HCT116 (cell line): ENCODE measurements at places on chromosomes 5 and 9.

GRCh38 chr5:180591311-180591887, at the start of gene SCGB3A1:
TSS of gene SCGB3A1 (minus strand) at chr5:180591499. CDS start at chr5:180591462, 37 bp downstream.
- DNase-seq: no peak

- DNase-seq: no peak
Measured at GRCh38 chr9:794386-794785, 47.1 kb upstream of the DMRT1 start.

DNA sequence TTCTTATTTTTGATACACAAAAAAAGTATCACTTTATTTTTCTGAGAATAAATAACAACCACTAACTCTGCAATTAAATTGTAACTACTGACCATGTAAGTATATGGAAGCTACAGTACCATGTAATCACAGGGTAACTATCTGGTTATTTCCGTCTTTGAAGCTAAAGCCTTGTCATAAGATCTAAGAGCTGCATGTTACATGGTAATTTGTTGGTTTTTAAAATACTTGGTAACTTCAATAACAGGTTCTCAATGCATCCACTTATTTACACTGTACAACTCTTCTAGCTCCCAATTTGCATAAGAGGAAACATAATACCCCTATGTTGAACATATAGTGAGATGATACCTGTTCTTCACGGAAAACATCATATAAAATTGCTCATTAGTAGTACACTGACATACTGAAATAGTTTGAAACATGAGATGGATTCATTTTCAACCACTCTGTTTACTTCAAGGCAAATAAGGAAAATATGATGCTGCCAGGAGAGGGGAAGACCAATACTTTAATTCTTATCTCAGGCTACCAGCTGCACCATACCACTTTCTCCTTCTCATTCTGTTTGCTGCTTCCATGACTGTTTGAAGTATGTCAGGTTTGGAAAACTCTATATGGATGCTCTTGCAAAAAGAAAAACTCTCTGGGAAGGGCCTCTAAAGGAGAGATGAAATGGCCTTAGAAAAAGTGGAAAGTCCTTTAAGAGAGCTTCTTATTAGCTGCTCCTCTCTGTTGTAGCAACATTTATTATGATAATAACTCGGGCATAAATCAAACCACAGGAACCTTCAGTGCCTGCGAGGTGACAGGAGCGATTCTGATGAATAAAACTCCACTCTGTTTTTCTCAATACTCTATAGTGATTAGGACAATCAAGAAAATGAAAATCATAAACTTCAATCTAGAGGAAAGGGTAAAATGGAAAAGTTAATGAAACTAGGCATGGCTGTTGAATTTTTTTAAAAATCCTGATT, 150.2 kb downstream of the KIAA0825 start:
- DNase-seq: no peak

DNA sequence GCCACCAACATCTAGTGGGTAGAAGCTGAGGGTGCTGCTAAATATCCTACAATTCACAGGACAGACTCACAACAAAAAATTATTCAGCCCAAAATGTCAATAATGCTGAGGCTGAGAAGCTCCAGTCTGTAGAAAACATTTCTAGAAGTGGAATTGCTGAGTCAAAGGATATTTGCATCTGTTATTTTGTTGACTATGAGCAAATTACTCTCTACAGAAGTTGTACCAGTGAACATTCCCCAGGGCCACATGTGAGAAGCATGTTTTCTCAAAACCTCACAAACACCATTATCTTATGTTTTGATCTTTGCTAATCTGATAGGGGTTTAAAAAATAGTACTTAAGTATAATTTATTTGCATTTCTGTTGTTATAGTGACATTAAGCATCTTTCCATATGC, 15.4 kb downstream of the ITK start:
- no peak for DNase-seq

DNA sequence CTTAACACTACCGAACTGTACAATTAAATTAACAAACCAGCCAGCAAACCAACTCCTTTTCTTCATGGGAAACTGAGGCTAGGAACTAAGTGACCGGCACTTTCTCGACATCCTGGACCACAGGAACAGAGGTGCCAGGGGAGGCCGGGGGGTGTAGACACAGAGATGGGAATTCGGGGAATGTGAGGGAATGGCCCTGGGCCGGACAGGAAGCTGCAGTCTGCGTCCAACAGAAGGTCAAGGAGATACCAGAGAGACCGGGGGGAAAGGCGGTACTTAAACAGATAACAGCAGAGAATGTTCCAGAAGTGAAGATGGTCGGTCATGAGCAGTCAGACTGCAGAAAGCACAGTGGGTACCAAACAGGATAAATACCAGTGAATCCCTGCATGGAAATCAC, 40.3 kb downstream of the DBH start:
- no peak for DNase-seq

GRCh38 chr5:112862085-112862484, 998 bp downstream of the SRP19 start:
- no peak for DNase-seq

DNA sequence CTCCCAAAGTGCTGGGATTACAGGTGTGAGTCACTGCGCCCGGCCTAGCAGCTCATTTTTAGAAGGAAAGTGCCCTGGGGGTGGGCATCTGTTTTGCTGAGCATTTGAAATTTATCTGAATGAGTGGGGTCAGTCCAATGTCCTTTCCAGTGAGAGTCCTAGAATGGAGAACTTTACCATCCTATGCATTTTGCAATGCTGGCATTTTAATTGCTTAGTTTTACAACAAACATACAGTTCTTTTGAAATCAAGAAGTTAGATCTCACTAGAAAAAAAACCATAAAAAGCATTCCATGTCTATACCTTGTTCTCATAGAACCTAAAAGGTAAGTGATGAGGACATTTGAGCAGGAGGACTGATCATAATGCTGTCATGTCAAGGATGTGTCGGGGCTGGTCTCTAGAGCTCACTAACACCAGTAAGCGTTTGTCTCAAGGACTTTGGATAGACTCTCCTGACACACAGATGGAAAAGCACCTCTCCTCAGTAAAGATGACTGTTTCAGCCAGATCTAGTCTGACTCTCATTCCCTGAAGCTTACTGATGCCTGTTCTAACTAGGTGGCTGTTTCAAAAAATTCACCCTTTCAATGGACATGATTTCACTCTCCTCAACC, 83.9 kb downstream of the DCP2 start:
- no peak for DNase-seq

DNA sequence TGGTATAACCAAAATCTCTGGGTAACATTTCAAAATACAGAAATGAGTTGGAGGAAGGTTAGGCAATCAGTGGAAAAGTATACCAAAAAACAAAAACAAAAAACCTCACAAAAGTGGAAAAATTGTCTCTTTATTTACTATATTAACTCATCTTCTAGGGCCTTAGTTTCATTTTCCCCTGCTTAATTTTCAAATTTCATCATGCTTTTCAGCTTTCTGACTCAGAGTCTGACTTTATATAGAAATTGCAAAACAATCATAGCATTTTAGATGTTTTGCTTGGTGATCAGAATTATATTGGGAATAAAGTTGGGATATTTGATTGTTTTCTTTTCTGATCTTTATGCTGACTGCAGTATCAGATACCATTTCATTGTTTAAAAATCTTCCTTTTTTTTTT, 257.0 kb upstream of the PRR16 start:
- no peak for DNase-seq

- no peak for DNase-seq
Measured at GRCh38 chr5:120852222-120852860, 388.2 kb downstream of the PRR16 start.

GRCh38 chr5:109281136-109281690, 128.6 kb downstream of the PJA2 start:
- DNase-seq: no peak

DNA sequence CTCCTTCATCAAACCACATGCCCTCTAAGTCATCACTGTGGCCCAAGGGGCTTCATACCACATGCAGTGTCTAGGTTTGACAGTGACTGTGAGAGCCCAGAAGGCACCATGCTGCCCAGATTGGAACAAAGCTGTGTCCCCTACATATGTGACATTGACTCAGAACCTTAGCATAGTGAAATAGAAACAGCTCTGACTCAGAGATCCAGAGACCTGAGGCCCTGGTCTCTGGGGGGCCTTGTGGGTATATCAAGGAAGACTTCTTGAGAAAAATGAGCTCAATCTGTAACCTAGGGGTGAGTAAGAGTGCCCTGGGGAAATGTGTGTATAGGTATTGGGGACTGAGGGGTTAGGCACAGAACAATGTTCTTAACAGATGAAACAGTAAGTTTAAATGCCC, 7.1 kb upstream of the ENTREP1 start:
- no peak for DNase-seq

- DNase-seq: no peak
Measured at GRCh38 chr9:86257391-86257790, 2.1 kb downstream of the C9orf153 start.

DNA sequence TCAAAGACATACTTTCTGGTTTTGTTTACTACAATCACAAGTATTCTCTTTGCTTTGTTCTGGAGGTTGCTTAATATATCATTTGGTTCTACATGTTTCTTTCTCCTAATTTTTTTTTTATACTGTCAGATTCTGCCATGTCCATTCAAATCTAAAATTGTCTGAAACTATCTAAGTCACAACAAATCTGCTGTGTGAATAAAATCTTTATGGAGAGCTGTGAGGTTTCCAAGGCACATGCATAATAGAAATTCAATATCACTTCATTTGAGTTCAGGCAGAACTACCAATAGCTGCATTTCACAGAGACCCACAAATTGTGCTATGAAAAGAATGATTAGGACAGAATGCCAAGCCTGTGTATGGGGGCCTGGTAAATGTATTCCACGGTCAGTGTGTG, 346.9 kb upstream of the ARRDC3 start:
- no peak for DNase-seq

DNA sequence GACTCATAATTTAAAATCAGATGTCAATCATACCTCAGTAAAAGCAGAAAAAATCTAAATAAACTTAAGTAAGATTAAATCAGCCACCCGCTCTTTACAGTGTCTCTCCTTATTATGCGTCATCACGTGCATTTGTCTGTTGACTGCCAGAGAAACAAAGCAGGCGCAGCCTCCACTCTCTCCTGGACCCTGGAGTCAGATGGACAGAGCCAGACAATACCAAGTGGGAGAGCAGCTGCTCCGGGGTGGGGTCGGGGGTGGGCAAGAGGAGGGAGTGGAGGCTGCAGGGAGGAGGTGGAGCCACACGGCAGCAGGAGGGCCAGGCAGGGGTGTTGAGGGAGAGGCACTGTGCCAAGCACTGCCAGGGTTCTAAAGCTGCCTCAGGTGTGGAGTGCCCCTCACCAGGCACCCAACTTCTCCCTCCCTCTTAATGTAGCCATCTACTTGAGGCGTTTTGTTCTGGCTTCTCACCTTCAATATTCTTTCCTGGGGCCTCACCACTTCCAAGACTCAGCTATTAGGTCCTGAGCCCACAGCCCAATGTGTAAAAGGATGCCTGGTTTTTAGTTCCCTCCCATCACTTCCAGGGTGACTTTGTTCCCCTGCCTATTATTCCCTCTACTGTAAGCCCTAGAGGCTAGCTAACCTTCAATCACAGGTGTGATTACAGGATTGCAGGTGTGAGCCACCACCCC, 96.3 kb downstream of the GLDC start:
- no peak for DNase-seq

- DNase-seq: no peak
Measured at GRCh38 chr5:131186561-131187256, 16.0 kb downstream of the LYRM7 start.

DNA sequence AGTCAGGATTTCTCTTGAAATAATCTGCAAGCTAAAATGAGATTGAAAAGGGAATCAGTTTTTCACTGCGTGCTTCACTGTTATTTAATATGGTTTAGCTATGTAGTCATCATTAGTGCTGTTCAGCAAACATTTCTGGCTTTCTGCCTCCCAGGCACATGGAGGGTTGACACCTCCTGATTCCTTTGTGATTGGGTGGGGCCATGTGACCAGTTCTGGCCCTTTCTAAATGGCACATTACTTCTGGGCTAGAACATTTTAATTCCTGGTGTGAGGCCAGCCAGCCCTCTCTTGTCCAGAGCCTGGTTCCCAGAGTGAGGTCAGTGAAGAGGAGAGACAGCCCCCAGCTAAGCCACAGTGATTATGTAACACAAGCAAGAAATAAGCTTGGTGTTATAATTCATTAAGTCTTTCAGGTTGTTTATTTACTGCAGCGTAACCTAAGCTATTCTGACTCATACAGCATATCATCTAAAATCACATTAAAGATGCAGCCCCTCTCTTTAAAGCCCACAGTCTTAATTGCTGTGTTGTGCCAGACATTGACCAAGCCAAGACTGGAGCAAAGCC, 17.4 kb upstream of the ARSI start:
- no peak for DNase-seq

GRCh38 chr9:589723-590122, 251.8 kb upstream of the DMRT1 start:
- no peak for DNase-seq

GRCh38 chr5:37804401-37804800, 35.4 kb downstream of the GDNF start:
- DNase-seq: no peak

- DNase-seq: no peak
Measured at GRCh38 chr9:123345567-123345955, 10.4 kb upstream of the CRB2 start.

GRCh38 chr5:81756016-81756415, 5.1 kb upstream of the SSBP2 start:
- no peak for DNase-seq

GRCh38 chr5:176817841-176818377, 7.5 kb downstream of the UNC5A start:
- DNase-seq: no peak

DNA sequence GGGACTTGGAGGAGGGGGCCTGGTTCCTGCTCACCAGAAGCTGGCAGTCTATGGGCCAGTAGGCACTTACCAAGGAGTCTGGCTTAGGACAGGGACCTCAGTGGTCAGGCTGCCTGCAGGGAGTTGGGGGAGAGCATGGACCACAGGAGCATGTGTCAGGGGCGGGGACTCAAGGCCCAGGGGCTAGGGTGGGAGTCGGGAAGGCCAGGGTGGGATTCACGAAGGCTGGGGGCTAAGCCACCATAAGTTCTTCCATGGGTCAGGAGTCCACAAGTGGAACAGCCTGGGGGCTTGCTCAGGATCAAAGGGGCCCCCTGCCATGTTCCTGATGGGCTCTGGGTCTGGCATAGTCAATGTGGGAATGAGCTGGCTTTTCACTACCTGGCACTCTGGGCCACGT, 11.5 kb upstream of the SLC25A48 start:
- DNase-seq: no peak

GRCh38 chr5:61744690-61745619, 412.9 kb downstream of the ZSWIM6 start:
- DNase-seq: peak; percentile 2

DNA sequence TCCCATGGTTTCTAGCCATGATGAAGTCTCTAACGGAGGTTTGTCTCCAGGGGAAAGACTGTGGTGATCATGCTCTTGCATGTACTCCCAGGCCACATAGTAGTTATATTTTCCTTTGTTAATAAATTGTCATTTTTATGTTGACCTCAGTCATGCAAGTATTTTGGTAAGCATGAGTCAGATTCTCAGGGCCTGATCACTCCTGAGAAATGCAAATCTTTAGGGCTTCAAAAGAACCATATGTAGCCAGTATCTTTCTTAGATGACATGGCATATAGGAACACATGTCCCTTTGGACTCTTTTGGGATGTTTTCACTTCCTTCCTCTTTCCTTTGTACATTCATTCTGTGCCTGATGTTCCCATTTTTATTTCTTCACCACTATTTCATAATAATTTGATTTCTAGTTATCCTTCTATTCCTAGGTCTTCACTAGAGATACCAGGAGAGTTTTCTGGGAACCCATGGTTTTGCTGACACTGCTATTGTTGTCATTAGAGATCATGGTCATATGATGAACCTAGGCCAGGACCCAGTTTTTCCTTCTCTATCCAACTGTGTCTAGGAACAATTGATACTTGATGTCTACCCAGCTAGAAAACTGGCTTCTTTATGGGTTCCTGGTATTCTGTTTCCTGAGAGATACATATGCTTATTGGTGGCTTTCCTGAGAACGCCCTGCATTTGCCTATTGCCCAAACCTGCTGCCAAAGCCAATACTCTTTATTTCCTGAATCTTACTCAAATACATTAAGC, 248.1 kb upstream of the NREP start:
- no peak for DNase-seq
